ENCODE measurements at places on chromosomes 16 and 17.

DNA sequence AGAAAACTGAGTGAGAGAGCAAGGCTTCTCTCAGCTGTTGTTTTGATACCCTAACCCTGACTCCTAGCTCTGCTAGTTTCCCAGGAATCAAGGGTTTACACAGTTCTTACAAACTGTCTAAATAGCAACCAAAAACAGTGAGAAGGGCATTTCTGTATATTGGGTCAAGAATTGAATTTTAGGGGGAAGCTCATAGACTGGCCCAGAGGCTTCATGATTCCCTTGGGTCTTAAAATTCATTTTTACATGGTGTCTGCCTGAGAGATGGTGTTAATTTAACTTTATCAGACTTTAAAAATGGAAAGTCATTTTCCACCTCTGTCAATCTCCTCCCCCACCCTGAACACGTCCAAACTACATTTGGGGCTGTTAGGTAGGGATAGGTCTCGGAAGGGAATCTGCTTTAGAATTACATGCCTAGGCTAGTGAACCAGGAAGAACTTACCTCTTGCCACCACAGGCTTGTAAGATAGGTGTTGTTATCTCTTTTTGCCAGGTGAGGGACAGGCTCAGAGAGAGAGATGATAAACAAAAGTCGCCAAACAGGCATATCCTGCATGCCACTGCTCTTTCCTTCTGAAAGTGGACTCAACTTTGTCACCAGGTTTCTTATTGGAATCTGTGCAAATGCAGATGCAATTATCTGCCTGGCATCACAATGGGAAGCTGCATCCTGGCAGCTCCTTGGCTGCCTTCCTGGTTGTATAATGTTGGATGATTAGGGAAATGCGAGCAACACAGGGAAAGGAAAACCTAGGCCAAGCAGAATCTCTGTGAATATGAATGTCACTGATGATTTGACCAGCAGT lies 3.1 kb downstream of the PHAF1 start:
- DNase-seq = no peak

DNA sequence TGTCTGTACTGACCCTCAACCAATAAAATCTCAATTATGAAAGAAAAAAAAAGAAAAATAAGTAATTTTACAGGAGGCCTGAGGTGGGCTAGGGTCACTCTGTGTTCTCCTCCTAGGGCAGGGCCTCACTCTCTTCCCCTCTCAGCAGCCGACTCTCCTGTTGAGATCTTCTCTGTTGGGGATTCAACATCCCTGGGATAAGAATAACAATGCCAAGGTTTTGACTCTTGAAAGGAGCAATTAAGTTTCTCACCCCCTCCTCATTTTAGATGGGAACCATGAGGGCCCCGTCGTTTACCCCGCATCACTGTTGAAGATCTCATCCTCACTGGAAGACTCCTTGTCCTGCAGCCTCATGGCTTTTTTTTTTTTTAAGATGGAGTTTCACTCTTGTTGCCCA lies 21.5 kb upstream of the BRCA1 start:
- no peak for DNase-seq

GRCh38 chr17:77708936-77709335 lies 249.6 kb upstream of the TNRC6C start:
- no peak for DNase-seq

- no peak for DNase-seq
Measured at GRCh38 chr17:60724647-60725046, 47.0 kb downstream of the BCAS3 start.

GRCh38 chr16:64311241-64311640 lies 810.6 kb downstream of the CDH11 start:
- no peak for DNase-seq

- DNase-seq = no peak
Measured at GRCh38 chr17:78341559-78342448, 18.1 kb downstream of the SOCS3 start.
